ENCODE measurements at places on chromosomes 5 and 9.

- no peak for DNase-seq
These were observed 343.8 kb upstream of the IRX1 start for GRCh38 chr5:3251784-3252183.

GRCh38 chr9:85516976-85517637 is 224.6 kb downstream of the AGTPBP1 start:
- DNase-seq = no peak

DNA sequence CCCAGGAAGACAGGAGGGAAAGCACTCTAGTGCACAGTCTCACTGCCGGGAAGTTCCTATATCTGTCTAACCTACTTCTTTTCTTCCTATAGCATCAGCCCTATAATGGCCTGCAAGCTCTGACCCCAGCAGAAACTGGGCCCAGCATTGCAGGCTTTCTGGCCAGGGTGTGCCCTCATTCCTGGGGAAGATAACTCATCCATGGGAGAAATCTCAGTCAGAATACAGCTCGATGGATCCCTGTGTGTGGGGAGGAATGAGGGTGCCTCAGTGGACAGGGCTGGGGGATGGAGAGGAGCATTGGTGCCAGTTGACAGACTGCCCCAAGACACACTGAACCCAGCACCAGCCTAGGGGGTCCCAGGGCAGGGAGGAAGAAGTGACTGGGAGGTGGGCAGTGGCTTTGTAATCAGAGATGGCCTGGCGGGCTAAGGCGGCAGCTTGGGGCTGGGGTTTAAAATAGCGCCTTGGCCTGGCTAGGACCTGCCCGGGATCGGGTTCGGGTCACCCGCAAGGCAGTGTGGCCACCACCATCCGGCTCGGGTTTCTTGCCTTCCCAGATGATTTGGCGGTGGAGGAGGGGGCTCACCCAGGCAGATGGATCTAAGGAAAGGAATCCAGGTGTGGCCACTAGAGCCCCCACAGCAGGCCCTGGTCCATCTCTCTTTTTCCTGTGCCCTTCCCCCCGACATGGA is 7.6 kb upstream of the CXXC5 start:
- DNase-seq = no peak

DNA sequence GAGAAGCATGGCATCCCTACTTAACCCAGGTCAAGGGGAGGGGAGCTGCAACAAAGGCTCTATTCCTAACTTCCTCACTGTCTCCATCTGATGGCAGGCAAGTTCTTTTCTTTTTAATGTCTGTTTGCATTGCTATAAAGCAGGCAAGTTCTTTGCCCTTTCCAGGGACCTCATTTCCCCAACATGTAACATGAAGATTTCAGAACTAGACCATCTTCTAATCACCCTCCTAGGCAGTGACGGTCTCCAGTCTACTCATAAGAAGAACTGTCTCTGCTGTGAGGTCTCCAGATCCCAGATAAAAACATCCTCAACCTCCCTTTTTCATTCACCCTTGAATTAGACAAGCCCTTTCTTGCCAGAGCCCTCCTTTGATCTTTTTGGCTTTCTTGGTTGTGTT is 42.1 kb downstream of the PPP1R2B start:
- DNase-seq = no peak

DNA sequence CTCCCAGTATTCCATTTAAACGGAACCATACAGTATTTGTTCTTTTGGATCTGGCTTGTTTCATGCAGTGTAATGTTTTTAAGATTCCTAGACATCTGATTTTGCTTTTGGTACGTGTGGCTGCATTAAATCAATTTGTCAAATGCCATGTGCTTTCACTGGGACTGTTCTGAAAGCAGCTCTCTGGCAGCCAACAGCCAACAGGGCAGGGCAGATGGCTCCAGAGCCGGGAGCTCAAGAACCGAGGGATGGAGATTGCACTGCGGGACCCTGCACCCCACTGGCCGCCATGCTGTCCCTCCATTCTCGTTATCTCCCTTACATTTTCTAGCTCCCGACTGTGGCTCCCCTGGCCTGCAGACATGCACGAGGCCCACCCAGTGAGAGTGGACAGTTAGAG is 33.4 kb upstream of the AIF1L start:
- no peak for DNase-seq

GRCh38 chr5:157502143-157502647 is 42.2 kb downstream of the NIPAL4 start:
- no peak for DNase-seq

DNA sequence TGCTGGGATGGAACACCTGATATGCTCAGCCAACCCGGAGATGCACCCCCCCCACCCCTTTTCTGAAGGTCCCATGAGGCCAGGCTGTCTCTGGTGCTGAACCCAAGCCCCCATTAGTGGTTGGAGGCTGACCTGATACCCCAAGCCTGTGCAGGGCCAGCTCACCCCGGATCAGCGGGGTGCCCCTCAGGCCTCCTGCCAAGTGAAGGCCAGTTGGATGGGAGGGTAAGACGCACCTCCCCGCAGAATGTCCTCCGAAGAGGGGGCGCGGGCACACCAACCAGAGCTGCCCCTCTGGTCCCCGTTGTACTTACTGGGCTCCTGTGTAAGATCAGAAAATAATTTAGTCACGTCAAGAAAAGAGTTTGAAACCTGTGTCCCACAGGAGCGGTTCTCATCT is 76.8 kb upstream of the OTULINL start:
- DNase-seq = no peak

- no peak for DNase-seq
These were observed 6.1 kb downstream of the SCAI start for GRCh38 chr9:125137200-125137599.

DNA sequence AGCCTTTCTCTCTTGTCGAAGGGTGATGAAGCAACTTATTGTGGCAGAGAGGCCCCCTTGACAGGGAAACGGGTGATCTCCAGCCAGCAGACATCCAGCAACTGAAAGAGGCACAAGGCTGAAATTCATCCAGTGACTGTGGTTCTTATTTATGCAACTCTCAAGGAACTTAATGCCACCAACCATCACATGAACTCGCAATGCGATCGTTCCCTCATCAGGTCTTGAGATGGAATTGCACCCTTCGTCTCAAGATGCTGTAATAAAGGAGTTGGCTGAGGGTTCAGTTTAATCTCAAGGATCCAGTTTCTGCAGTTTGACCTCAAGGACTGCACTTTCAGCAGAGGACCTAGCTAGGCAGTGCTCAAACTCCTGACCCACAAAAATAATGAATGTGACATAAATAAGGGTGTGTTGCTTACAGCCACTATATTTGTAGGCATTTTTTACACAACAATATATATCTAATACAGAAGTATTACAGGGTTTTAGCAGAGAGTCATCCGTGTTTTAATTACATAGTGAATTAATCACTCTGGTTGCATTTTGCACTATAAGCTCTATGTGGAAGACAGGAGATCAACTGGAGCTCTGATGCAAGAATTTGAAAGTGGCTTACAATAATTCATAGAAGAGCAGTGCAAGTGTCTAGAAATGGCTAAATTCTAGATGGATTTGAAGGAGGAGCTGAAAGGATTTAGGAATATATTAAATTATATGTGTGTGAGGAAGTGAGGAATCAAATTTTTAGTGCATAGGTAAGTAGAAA is 957.8 kb upstream of the CTNND2 start:
- DNase-seq = no peak

DNA sequence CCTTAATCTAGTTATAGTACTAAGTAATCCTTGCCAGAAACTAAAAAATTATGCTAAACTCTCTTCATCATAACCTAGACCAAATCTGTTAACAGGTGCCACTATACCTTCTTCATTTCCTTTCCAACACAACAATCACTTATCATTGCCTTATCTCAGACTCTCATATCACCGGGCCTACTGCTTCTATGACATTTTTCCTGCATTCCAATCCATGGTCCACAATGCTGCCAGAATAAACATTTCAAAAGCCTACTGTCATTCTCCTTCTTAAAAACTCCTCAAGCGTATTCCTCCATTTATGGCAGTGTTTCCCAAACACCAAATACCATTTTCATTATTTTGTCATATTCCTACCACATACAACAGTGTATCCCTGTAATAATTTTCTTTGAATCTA is 6.5 kb downstream of the PPP6C start:
- no peak for DNase-seq

DNA sequence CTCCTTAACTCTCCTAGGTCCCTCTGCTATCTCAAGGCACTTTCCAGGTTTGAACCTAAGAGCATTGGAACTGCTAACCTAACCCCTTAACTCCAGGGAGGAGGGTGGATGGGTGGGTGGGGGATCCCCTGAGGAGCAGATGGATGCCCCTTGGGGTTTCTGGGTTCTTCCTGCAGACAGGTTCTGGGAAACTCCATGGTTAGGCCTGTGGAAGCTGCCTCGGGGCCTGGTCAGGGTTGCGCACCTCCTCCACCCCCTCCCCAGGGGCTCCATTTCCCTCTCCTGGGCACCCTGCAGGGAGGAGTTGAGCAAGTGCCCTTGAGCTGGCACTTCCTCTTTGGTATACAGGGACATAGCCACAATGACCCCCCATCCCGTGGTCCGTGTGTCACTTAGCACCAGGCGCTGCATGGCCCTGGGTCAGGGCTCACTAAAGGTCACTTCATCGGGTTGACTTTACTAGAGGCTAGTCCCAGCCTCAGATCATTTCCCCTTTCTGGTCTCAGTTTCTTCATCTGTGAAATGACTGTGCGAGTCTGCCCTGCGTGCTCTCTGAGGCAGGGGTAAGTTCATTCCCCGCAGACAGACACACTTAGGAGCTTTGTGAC is 16.0 kb downstream of the CXXC5 start:
- no peak for DNase-seq

DNA sequence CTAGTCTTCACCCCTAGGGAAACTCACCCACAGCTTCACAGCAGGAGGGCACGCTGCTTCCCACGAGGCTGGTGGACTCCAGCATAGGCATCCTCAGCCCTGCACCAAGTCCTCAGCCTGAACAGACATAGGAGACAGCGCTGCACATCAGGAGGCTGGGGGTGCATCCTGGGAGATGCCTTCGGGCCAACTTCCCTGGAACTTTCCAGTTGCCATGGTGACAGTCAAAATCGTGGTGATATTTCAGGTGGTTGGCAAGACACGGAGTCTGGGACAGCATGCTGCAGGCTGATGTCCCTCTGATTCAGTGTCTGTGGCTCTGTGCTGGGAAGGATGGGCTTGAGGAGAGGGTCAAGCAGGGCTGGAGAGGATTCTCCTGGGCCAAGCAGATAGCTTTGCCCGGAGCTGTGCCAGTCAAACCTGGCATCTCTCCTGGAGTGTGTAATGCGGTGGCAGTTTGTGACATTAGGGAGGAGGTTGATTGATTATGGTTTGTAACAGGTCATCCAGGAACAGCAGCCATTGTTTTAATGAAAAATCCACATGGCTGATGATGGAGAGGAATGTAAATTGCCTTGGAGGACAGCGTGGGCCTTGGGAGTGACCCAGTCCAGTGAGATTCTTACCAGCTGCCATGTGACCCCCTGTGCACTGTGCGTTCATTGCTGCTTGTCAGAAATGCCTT is 35.6 kb upstream of the SEMA4D start:
- no peak for DNase-seq

- DNase-seq = no peak
These were observed 94.5 kb downstream of the TMC1 start for GRCh38 chr9:72615931-72616330.

- DNase-seq = no peak
These were observed 76.0 kb upstream of the DAP start for GRCh38 chr5:10836986-10837385.

DNA sequence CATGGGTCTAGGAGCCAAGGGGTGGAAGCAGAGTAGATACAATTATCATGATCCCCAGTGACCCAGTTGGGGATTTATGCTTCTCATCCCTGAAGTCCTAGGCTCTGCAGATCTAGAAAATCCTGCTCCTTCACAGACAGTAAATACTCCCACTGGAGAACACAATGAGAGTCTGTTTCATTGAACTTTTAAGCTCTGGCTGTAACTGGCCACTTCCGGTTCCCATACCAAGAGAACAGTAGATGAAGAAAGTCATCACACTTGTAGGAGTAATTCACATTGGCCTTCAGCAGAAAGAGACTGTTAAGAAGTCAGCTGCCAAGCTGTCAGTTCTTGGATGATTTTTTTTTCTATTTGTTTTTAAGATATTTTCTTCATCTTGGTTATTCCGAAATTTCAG is 597.1 kb downstream of the ACTL7B start:
- no peak for DNase-seq

GRCh38 chr5:105882956-105883481 is 1787.7 kb downstream of the EFNA5 start:
- no peak for DNase-seq

- DNase-seq = no peak
These were observed 134.6 kb upstream of the CPEB4 start for GRCh38 chr5:173753307-173754168.

- DNase-seq = no peak
These were observed 90.5 kb downstream of the MARCHF3 start for GRCh38 chr5:126939887-126940286.

- DNase-seq = no peak
These were observed 101.0 kb downstream of the TMEM232 start for GRCh38 chr5:110625376-110625999.

DNA sequence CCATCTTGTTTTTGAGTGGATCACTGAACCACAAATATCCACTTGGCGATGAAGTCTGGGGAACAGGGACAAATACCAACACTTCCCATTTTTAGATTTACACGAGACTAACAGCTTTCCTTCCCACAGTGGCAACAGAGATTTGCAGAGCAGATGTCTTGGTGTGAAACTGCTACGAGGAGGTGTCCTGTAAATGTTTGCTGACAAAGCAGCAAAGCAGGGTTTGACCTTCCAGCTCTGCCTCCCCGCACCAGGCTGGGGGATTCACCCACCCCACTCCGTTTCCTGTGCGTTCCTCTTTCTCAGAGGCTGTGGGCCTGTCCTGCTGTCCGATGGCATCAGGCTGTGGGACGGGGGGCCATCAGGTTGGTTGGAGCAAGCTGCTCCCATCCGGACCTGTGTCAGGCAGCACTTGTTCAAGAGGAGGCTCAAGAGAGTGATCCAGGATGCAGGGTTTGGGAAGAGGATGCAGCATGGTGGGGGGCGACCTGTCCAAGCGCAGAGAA is 693 bp upstream of the RGS3 start:
- no peak for DNase-seq

- DNase-seq = no peak
These were observed 650.3 kb downstream of the CCDC171 start for GRCh38 chr9:16202914-16203728.

DNA sequence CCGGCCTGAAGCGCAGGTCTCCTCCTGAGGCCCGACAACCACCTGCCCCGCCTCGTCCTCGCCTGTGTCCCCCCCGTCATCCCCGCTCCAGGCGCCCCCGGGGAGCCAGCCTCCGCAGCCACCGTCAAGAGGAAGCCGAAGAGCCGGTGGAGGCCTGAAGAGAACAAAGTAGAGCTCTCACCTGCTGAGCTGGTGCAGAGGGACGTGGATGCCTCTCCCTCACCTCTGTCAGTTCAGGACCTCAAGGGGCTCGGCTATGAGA is 169.9 kb downstream of the HINT1 start:
- DNase-seq = no peak

DNA sequence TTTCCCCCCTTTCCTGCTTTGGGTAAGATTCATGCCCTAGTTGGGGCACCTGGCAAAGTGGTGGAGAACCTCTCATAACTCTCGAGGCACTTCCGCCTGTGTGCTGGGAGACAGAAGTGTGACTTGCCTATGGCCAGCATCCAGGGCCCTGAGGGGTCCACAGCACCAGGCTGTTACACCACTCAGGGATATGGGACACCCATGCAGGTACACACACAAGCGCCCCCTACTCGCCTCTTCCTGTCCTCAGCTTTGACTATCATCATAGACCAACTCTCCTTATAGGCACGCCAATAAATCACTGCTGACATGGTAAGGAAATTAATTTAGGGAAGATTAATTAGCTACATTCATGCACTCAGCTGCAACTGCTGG is 45.4 kb downstream of the SHB start:
- no peak for DNase-seq
